ENCODE measurements at places on chromosomes 16 and 17.

- no peak for DNase-seq
Measured at GRCh38 chr17:77831474-77832179, 126.9 kb upstream of the TNRC6C start.

DNA sequence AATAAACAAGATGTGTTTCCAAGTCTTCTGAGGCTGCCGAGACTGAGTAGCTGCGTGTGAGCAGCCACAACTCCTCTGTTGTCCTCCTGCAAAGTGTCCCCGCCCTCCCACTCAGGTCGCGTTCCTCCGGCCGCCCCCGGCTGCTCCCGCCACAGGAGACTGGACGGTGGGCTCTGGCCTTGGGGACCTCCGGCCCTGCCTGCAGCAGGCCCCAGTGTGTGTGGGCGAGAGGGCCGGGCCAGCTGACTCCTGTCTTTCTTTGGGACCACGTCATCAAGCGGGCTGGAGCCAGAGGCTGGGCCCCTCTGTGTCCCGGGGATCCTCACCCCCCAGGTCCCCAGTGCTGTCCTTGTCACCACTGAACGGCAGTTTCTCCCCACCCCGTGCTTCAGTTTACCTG, 175.3 kb downstream of the NPIPB11 start:
- DNase-seq: no peak

DNA sequence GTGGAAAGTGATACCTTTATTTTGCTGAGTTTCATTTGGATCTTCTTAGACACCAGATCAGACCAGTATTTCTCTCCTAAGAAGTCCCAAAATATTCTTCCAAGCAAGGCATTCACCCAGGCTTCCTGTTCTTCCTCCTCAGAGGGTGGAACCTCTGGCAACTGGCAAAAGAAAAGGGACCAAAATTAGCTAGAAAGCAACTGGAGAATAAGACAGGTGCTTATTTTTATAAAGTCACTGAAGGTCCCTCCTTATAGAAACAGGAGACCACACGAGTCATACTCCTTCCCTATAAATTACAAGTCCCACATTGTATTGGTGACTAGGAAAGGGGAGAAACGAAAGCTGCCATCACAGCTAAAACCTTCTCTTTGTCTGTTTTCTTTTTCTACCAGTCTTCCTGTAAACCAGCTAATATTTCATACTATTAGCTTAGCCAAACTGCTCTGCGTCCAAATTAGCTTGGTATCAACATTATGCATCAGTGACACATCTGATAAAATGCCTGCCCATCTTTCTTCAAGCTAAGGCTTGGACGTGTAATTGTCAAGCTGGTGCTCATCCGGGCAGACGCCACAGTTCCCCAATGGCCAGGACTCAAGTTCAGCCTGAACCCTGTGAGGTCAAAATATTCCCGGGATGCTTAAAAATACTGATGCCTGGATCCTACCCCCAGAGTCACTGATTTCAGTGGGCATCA, 47.5 kb upstream of the ERN1 start:
- no peak for DNase-seq

DNA sequence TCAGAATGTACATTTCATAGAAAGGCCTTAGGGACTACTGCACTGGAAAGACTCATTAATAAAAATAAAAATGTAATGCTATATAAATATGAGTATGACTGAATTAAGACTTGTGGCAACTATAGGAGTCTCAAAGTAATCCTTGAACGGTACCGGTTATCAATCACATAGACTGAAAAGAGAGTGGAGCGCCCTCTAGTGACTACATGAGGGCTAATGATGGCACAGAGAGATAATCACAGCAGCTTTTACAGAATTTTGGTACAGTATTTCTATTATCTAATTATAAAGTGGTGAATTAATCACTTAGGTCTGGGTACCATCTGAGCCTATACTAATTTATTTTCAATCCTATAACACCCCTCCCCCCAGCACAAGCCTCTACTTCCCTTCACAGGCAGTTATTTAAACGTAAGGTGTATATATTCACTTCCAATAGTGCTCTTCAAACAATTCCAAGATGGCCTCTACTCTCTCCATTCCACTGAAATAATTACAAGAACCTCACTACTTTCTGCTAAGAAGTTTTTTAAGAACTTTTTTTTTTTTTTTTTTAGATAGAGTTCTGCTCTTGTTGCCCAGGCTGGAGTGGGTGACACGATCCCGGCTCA, 40.7 kb upstream of the ANKFY1 start:
- DNase-seq: peak; percentile 35

DNA sequence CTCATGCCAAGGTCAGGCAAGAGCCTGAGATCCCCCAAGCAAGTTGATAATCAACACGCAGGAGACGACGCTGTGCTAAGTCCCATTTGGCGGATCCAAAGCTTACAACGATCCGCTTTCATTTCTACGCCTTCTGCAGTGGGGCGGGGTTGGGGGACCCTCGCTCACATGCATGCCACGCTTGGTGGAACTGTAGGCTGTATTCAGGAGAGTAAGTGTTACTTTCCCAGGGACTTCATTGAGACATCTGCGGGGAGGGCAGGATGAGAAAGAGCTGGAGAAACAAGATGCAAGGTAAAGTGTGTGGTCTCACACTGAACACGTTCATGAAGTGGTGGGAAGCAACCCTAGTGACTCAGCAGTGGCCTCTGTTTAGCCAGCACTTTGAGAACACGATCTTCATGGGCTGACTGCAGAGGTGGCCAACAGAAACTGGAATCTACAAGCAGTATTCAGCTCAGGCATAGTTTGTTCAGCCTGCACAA, 100.5 kb downstream of the XYLT1 start:
- DNase-seq: no peak

DNA sequence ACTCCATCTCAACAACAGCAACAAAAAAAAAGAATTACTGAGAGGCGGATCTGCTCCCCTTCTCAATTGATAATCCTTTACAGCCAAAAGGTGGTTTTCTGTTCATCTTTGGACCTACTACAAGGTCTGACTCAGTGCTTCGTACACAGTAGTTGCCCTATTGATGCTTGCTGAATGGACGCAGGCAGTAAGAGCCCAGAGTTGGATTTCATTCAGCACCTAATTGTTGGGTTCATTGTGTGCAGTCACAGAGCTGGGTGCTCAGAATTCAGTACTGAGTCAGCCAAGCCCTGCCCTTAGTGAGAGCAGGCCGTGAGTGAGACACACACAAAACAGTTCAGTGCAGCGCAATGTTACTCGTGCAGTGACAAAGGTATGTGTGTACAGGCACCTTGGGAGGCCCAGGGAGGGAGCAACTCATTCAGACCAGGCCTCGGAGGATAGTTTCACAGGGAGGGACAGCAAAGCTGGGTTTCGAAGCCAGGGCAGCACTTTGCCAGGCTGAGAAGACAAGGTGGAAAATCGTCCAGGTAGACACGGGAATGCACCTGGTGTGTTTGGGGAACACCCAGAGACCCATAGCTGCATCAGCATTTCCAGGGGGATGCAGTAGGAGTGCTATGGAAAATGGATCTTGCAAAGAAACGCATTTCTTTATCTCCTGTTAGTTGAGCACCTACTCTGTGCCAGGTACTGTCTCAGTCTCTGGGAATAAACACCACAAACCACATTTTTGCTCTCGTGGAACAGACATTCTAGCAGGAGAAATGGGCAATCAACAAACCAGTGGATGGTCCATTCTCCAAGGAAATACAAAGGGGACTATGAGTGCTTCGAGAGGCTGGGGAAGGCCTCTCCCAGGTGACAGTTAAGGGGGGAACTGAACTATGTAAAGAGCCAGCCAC, 18.1 kb upstream of the KRT17 start:
- DNase-seq: no peak

DNA sequence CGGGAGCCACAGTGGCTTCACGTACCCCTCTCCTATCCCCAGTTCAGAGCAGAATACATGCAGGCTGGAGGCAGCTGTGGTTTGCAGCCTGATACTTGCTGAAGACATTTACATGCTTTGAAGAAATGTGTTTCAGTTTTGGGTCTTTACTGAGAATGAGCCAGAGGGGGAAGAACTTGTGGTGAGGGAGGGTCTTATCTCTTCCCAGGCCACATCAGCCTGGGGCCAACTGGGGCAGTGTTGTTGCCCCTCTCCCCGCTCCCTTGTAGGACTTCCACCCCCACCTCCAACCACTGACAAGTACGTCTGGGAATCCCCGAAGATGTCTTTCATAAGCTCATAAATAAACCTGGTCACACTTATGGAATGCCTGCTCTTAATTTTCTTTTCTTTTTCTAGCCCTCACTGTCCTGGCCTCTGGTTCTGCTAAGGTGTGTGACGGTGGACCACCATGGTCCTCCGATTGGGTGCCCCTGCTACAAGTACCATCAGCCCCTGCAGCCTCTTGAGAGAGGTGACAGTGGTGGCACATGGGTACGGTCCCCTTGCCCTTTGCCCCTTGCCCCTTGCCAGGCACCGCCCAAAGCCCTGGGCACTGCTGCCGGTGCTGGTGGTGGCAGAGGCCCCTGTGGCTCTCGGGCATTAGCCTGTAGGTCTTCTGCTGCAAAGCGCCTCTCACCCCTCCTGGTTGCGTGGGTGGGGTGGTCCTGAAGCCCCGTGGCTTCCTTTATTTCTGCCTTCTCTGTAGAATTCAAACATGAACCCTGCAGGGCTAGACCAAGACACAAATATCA, 144.8 kb upstream of the RPH3AL start:
- no peak for DNase-seq

GRCh38 chr17:80722661-80723060, 178.0 kb downstream of the RPTOR start:
- DNase-seq: no peak

GRCh38 chr16:11472410-11472809, 114.3 kb downstream of the LITAF start:
- no peak for DNase-seq

- no peak for DNase-seq
Measured at GRCh38 chr17:82229698-82230608, 1.1 kb downstream of the SLC16A3 start.

DNA sequence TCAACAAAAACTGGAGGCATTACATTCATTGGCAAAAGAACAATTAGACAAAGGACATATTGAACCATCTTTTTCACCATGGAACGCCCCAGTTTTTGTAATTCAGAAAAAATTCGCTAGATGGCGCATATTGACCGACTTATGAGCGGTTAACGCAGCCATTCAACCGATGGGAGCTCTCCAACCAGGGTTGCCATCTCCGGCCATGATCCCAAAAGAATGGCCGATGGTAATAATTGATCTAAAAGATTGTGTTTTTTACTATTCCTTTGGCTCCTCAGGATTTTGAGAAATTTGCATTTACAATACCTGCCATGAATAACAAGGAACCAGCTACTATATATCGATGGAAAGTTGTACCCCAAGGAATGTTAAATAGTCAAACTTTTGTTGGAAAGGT, 21.4 kb downstream of the ALOX15B start:
- peak; percentile 25 for DNase-seq

- DNase-seq: no peak
Measured at GRCh38 chr16:63822818-63823217, 1299.0 kb downstream of the CDH11 start.

GRCh38 chr17:10792151-10792550, 11.7 kb downstream of the TMEM238L start:
- no peak for DNase-seq

DNA sequence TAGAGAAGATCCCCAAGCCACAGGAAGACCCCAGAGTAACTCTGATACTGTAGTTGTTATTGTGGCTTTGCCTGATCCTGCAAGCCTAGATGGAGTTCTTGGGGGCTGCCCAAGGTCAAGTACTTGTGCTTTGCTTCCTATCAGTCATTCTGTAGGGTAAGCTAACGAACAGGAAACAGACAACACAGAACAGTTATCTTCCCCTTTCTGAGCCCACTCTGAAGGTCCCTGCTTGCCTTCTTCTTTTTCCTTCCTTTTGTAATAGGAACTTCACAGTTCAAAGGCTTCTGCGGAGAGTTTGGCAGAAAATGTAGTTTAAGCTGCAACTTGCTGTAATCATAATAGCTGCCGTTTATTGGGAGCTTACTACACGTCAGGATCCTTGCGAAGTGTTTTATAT, 494.1 kb upstream of the ERCC4 start:
- DNase-seq: no peak

DNA sequence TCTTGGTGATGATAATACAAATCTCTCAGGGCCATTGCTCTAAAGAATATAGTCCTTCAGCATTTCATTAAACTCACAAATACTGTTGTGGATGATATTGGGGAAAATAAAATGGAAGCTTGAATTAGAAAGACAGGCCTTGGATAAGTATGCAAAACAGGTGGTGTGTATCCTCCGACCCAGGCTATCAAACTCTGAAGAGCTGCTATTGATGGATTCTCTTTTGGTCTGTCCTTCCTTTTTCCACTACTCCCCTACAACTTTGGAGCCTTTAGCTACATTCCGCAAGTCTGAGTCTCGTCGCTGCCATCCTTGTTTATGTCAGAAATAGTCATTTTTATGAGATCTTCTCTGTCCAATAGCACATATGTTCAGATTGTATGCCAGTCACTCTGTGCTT, 351.6 kb downstream of the KCNJ2 start:
- DNase-seq: no peak

DNA sequence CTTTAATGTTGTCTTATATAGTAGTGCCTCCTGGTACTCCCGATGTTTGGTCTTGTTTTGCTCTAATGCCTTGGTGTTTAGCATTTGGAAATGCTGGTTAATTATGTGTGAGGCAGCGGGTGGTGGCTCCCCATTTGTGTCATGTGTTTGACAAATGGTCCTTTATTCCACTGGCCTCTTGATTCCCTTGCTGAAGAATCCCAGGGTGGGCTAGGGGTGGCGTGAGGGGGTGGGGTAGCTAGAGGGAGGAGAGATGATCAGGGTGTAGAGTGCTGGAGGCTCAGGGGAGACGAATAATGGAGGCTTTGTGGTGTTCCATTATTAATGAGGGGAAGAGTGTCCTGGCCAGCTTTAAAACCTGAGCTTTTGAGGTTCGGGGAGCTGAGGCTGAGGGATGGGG, 5.4 kb downstream of the DYNLL2 start:
- no peak for DNase-seq

DNA sequence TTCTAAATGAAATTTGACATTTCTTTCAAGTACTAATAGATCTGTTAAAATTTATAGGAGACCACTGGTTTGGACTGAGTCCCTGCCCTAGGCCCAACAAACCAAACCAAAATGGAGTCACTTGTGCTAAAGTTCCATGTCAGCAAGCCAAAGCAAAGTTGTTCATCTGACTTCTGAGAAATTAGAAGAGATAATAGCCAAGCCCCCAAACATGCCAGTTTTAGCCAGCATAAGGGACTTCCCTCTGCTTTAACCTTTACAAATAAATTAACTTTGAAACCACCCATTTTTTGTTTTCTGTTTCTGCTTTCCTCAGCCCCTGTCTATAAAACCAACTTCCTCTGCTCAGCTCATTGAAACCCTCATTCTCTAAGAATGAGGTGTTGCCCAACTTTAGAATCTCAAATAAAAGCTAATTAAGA, 18.9 kb downstream of the CDR2 start:
- DNase-seq: no peak

- DNase-seq: no peak
Measured at GRCh38 chr17:80861892-80862291, 129.7 kb upstream of the CHMP6 start.

- DNase-seq: no peak
Measured at GRCh38 chr17:77942112-77942988, 16.2 kb upstream of the TNRC6C start.

- DNase-seq: no peak
Measured at GRCh38 chr16:11301645-11302501, 20.7 kb upstream of the PRM1 start.

GRCh38 chr17:46782250-46782953, 36.1 kb downstream of the WNT3 start:
- DNase-seq: peak; percentile 29

GRCh38 chr17:71409712-71410111, 711.1 kb upstream of the SOX9 start:
- no peak for DNase-seq

- DNase-seq: no peak
Measured at GRCh38 chr17:82950525-82951102, 110.8 kb upstream of the ZNF750 start.

GRCh38 chr17:2054262-2054511, 716 bp upstream of the HIC1 start:
- DNase-seq: no peak

Measured in GM18507 (cell line).